ENCODE measurements at places on chromosomes 7 and 10. TPM values are rescaled to one million over a fixed set of nuclear protein-coding genes. Genes with fewer than 3 reads are reported as not detected.
A peak's percentile ranks its signal among the peaks of the same experiment; 100 is the strongest.

Gene PPP1R17
- not detected for total RNA-seq

Gene PRPS1L1
- not detected for total RNA-seq

Gene ASNS
- total RNA-seq, result 6.7 TPM

Gene CPED1
- 33.8 TPM for total RNA-seq

Gene CLCN1
- not detected for total RNA-seq

Gene IKZF1
- 2.1 TPM for total RNA-seq

Gene SPDYE16
- total RNA-seq, result 0.22 TPM

- DNase-seq, result no peak
- H3K4me3 ChIP-seq, result no peak overlapping the region
- no peaks in the 10 kb centered on the region for H3K36me3 ChIP-seq
- H3K27ac ChIP-seq, result no peak overlapping the region
- H3K27me3 ChIP-seq, result peaks cover 10% of the 10 kb centered on the region
Observed at GRCh38 chr10:116138897-116139296, 134.1 kb downstream of the GFRA1 start.

- no peaks in the 10 kb centered on the region for H3K36me3 ChIP-seq
- H3K4me3 ChIP-seq, result no peak overlapping the region
- H3K4me1 ChIP-seq, result no peaks in the 10 kb centered on the region
Observed at GRCh38 chr10:19302117-19302516, 253.5 kb downstream of the MALRD1 start.

DNA sequence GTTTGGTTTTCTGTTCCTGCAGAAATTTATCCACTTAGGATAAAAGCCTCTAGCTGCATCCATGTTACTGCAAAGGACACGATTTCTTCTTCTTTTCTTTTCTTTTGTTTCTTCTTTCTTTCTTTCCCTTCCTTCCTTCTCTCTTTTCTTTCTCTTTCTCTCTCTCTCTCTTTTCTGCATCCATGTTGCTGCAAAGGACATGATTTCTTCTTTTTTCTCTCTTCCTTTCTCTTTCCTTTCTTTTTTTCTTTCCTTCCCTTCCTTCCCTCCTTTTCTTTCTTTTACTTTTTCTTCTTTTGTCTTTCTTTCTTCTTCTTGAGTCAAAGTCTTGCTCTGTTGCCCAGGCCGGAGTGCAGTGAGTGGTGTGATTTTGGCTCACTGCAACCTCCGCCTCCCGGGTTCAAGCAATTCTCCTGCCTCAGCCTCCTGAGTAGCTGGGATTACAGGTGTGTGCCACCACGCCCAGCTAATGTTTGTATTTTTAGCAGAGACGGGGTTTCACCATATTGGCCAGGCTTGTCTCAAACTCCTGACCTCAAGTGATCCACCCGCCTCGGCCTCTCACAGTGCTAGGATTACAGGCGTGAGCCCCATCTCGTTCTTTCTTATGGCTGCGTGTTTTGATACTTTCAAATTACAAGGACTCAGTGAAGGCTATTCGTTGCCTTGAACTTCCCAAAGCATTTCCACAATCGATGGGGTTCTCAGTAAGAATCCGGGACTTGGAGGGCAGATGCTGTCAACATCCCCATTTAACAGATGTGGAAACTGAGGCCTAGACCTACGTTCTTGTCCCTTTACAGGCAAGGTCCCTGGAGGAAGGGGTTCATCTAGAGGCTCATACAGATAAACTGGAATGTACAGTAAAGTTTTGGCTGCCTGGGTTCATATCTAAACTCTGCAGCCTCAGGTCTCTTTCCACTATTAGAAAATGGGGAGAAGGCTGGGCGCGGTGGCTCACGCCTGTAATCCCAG is 1.9 kb upstream of the GNB2 start:
- peaks cover 3% of the 10 kb centered on the region for H3K36me3 ChIP-seq
- H3K4me3 ChIP-seq, result no peak overlapping the region
- H3K27me3 ChIP-seq, result no peaks in the 10 kb centered on the region
- H3K27ac ChIP-seq, result no peak overlapping the region
- no peak for DNase-seq

DNA sequence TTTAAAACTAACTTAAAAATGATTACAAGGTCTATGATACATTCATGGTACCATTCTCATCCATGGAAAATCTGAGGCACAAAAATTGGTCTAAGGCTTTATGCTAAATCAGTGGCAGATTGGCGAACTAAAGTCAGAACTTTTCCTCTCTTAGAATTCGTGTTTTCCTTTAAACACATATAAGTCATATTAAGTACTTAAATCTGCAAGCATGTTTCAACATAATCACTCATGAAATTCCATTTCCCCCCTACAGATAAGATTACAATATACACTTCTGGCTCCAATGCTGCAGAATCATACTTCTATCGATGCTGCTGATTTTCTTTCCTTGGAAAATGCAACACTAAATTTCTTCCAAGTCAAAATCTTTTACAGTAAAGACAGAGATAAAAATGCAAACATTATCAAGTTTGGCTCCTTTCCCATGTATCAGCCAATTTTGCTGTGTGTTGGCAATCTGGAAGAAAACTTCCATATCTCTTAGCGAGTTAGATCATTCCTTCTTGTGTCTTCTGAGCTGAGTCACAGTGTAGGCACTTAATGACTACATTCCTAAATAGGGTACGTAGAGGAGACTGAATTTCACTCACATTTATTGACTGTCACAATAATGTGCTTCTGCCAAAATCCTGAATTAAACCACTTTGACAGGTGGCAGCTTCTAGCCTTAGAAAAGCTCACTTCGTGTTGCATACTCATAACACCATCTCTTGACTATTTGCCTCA is 76.4 kb upstream of the LRRC17 start:
- H3K36me3 ChIP-seq, result no peaks in the 10 kb centered on the region
- H3K27ac ChIP-seq, result no peak overlapping the region
- DNase-seq, result no peak

DNA sequence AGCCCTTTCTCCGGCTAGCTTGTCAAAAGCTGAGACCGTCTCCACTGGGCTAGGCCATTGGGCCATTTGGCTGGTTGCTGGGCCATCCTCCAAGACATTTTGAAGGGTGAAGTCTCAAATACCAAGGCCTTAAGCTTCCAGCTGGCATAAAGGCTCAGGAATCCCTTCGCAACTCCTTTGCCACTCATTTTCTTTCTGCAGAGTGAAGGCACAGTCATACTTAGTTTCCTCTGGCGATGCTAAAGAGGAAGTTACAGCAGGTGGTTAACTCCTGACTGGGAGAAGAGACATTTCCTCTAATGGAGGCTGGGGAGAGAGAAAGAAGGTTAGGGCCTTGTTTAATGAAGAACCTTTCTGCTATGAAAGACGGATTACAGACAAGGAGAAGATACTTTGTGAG is 4.8 kb upstream of the REPIN1 start:
- no peaks in the 10 kb centered on the region for H3K27me3 ChIP-seq
- no peak overlapping the region for H3K4me3 ChIP-seq
- DNase-seq, result no peak
- H3K4me1 ChIP-seq, result peaks cover 26% of the 10 kb centered on the region
- no peak overlapping the region for H3K27ac ChIP-seq
- no peaks in the 10 kb centered on the region for H3K36me3 ChIP-seq

DNA sequence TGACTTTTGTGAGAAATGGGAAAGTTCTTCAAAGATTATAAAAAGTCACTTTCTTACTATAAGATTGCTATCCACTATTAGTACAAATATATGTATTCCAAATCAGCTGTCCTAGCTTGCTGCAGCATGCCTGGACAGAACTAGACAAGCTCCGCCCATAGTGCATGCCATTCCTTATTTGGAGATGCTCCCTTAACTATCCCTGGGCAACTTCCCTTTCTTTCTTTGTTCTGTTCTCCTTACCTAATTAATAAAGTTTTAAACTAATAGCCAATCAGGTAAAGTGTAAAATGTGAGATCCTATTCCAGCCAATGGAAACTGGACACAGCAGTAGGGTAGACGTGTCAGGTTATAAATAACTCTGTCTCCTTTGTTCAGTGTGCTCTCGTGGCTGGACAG is 281.9 kb downstream of the CAMK1D start:
- no peak overlapping the region for H3K27ac ChIP-seq
- H3K4me3 ChIP-seq, result no peak overlapping the region
- no peaks in the 10 kb centered on the region for H3K36me3 ChIP-seq
- peaks cover 5% of the 10 kb centered on the region for H3K4me1 ChIP-seq
- DNase-seq, result no peak
- H3K27me3 ChIP-seq, result no peaks in the 10 kb centered on the region

- no peaks in the 10 kb centered on the region for H3K36me3 ChIP-seq
- no peak for DNase-seq
- peaks cover 93% of the 10 kb centered on the region for H3K27me3 ChIP-seq
- no peak overlapping the region for H3K27ac ChIP-seq
- H3K4me1 ChIP-seq, result peaks cover 11% of the 10 kb centered on the region
Observed at GRCh38 chr10:35607475-35608327, 2.6 kb downstream of the GJD4 start.

- DNase-seq, result peak; percentile 64
- H3K27ac ChIP-seq, result peak overlapping the region; percentile 87
- H3K36me3 ChIP-seq, result no peaks in the 10 kb centered on the region
Observed at GRCh38 chr7:47577321-47577919, 4.5 kb downstream of the TNS3 start.

DNA sequence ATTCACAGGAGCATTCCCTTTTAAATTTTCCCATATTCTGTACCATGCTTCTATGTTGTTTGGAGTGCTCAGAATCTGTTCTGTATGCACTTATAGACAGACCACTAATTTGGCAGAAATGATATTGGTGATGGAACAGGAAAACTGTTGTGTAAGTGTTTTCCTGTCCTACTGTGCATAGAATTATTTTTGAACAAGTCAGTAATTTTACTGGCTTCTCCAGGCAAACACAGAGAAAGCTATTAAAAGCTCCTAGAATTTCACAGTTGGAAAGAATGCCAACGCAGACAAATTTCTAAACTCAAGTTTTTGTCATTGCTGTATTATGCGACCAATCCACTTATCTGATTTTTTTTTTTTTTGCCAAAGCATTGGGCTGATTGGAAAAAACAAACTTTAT is 55.7 kb downstream of the ANKMY2 start:
- no peak overlapping the region for H3K4me3 ChIP-seq
- no peak overlapping the region for H3K27ac ChIP-seq
- H3K36me3 ChIP-seq, result no peaks in the 10 kb centered on the region
- no peak for DNase-seq

DNA sequence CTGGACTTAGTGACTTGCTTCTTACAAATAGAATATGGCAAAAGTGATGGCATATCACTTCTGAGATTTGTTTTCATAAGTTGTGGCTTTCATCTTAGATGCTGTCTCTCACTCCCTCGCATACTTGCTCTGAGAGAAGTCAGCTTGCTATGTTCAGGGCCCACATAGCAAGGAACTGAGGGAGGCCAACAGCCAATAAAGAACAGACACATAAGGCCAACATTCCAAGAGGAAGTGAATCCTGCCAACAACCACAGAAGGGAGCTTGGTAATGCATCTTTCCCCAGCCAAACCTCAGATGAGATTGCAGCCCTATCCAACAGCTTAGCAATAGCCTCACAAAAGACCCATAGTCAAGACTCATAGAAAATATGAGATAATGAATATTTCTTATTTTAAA is 39.2 kb upstream of the DMTF1 start:
- no peak overlapping the region for H3K4me3 ChIP-seq
- H3K4me1 ChIP-seq, result no peaks in the 10 kb centered on the region
- no peaks in the 10 kb centered on the region for H3K36me3 ChIP-seq
- H3K27me3 ChIP-seq, result no peaks in the 10 kb centered on the region

GRCh38 chr7:105963038-105963667 is at the start of gene CDHR3:
TSS of gene CDHR3 (plus strand) at chr7:105963264. CDS start at chr7:105963319, 55 bp downstream.
- H3K4me3 ChIP-seq, result peak within 1 kb of the TSS; percentile 9
- H3K36me3 ChIP-seq, result no peaks in the 10 kb centered on the region
- no peaks in the 10 kb centered on the region for H3K4me1 ChIP-seq
- H3K27ac ChIP-seq, result peak within 1 kb of the TSS; percentile 15

GRCh38 chr7:155190688-155191087 is 107.0 kb upstream of the INSIG1 start:
- peaks cover 57% of the 10 kb centered on the region for H3K27me3 ChIP-seq
- no peaks in the 10 kb centered on the region for H3K4me1 ChIP-seq
- no peaks in the 10 kb centered on the region for H3K36me3 ChIP-seq
- no peak overlapping the region for H3K27ac ChIP-seq
- DNase-seq, result no peak
- H3K4me3 ChIP-seq, result no peak overlapping the region

GRCh38 chr7:152046531-152046930 is 21.1 kb downstream of the GALNT11 start:
- no peaks in the 10 kb centered on the region for H3K27me3 ChIP-seq
- H3K4me1 ChIP-seq, result peaks cover 19% of the 10 kb centered on the region
- H3K27ac ChIP-seq, result no peak overlapping the region
- no peak overlapping the region for H3K4me3 ChIP-seq
- no peaks in the 10 kb centered on the region for H3K36me3 ChIP-seq
- DNase-seq, result no peak

DNA sequence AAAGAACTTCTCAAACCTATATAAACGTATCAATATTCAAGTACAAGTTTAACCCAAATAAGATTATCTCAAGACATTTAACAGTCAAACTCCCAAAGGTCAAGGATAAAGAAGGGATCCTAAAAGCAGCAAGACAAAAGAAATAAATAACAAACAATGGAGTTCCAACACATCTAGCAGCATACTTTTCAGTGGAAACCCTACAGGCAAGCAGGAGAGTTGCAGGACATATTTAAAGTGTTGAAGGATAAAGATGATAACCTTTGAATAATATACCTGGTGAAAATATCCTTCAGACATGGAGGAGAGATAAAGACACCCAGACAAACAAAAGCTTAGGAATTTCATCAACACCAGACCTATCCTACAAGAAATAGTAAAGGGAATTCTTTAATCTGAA is 82.8 kb downstream of the TES start:
- no peaks in the 10 kb centered on the region for H3K36me3 ChIP-seq
- H3K27ac ChIP-seq, result no peak overlapping the region
- peaks cover 3% of the 10 kb centered on the region for H3K4me1 ChIP-seq
- no peak for DNase-seq
- H3K27me3 ChIP-seq, result no peaks in the 10 kb centered on the region
- no peak overlapping the region for H3K4me3 ChIP-seq

- no peak overlapping the region for H3K27ac ChIP-seq
- no peak overlapping the region for H3K4me3 ChIP-seq
- no peak for DNase-seq
Observed at GRCh38 chr10:43502931-43503330, 66.0 kb downstream of the ZNF487 start.

- no peaks in the 10 kb centered on the region for H3K4me1 ChIP-seq
- H3K27ac ChIP-seq, result no peak overlapping the region
- H3K36me3 ChIP-seq, result peaks cover 26% of the 10 kb centered on the region
- no peak for DNase-seq
- H3K4me3 ChIP-seq, result no peak overlapping the region
Observed at GRCh38 chr10:129770286-129770685, 193.8 kb downstream of the EBF3 start.

- H3K27ac ChIP-seq, result no peak overlapping the region
- H3K36me3 ChIP-seq, result peaks cover 9% of the 10 kb centered on the region
- peaks cover 18% of the 10 kb centered on the region for H3K4me1 ChIP-seq
- no peak for DNase-seq
- no peak overlapping the region for H3K4me3 ChIP-seq
Observed at GRCh38 chr10:116697816-116698215, 44.5 kb downstream of the HSPA12A start.

DNA sequence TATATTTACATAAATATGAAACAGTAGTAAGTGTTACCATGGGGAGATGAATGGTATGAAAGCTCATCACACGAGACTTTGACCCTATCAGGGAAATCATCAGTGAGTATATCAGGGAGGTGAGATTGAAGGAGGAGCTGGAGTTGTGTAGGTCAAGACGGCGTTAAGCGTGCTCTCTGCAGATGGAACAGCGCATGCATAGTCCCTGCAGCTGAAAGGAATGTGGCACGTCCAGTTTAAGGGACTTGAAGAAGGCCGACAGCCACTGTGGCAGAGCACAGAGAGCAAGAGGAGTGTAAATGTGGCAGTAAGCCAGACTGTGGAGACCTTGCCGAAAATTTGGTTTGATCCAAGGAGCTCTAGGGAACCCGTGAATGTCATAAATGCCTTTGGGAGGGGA is 38.9 kb downstream of the POU6F2 start:
- H3K27me3 ChIP-seq, result no peaks in the 10 kb centered on the region
- H3K4me1 ChIP-seq, result no peaks in the 10 kb centered on the region

- H3K36me3 ChIP-seq, result no peaks in the 10 kb centered on the region
- no peak for DNase-seq
- peaks cover 41% of the 10 kb centered on the region for H3K27me3 ChIP-seq
Observed at GRCh38 chr7:43143918-43144589, 31.6 kb downstream of the HECW1 start.

Data from left ventricle myocardium inferior (tissue), 1 donor.